ENCODE measurements at places on chromosomes 5 and 9.
A peak's percentile ranks its signal among the peaks of the same experiment; 100 is the strongest.

DNA sequence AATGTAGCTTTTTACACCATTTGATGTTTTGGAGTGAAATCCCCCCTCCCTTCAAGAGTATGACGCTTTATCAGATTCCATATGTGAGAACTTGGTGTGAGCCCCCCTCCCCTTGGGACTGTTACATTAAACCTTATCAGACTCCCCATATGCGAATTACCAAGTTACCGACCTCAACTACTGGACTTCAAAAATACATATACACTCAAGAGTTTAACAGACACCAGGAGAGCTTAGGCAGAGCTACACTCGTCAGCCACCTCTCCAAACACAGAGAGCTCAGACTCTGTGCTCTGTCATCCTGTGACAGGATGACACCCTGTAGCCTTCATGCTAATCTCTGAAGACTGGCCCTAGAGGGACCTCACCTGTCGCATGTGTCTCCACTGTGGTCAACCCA lies 50.2 kb downstream of the FAM114A2 start:
- DNase-seq, result no peak

DNA sequence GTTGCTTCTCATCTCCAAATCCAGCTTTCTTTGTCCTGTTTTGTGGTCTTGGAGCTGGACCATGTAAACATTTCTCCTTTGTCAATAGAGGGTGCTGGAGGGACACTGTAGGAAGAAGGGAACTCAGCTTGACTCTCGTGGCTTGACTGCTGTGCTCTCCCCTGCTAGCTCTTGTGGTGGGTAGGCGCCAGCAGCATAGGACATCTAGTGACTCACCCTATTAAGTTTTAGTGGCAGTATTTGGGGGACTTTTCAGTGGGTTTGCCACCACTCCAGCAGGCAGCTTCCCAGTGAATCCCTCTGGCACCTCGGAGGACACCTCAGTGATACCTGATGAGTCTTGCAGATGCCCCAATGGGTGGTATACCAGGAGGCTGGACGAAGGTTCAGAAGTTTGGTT lies 97.8 kb downstream of the TSSK1B start:
- DNase-seq, result peak; percentile 61

GRCh38 chr5:116444373-116445295 lies 130.0 kb downstream of the SEMA6A start:
- DNase-seq, result no peak

GRCh38 chr5:101942321-101942882 lies 353.7 kb downstream of the SLCO4C1 start:
- peak; percentile 46 for DNase-seq

DNA sequence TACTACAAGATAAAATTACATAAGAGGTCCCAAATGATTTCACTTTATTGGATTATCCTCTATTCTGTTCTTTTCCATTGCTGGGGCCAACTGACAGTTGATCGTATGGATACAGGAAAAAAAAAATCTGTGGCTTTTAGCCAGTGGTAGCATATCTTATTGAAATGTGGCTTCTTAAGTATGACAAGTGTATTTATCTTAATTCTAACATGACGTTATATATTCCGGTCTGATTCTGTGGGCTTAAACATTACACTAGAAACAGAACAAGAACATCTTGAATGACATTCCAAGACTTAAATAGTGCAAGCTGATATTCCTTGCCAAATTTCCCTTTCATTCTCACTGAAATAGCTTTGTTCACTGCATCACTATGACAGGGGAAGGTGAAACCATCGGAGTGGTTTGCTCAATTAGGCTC lies 117.9 kb downstream of the INSYN2B start:
- DNase-seq, result no peak

DNA sequence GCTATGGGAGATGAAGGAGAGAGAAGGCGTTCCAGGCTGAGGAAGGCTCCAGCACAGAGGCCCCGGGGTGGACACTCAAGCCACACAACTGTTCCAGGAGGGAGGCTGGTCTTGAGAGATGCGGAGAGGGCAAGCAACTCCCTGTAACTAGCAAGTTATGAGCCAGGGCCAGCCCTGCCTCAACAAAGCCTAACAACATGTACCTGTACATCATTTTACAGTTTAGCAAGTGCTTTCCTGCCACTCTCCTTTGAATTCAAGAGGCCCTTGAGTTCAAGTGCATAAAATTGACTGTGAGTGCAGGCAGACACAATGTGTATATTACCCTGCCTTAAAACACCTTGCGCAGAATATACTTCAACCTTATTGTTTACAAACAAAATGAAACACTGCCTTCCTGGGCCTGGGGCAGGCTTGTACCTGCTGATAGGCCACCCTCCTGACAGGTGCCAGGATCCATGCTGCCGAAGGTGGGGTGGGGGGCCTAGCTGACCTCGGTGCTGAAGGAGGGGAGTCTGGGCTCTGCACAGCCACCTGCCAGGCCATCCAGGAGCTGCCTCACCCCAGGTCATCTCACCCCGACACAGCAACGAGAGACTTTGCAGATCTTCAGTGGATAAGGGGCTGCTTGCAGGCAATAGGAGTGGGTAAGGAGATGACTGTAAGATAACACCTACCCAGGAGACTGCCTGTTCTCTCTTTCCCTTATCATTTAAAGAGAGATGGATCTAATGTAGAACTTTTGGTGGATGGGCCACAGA lies 80.0 kb downstream of the PPARGC1B start:
- DNase-seq, result no peak

DNA sequence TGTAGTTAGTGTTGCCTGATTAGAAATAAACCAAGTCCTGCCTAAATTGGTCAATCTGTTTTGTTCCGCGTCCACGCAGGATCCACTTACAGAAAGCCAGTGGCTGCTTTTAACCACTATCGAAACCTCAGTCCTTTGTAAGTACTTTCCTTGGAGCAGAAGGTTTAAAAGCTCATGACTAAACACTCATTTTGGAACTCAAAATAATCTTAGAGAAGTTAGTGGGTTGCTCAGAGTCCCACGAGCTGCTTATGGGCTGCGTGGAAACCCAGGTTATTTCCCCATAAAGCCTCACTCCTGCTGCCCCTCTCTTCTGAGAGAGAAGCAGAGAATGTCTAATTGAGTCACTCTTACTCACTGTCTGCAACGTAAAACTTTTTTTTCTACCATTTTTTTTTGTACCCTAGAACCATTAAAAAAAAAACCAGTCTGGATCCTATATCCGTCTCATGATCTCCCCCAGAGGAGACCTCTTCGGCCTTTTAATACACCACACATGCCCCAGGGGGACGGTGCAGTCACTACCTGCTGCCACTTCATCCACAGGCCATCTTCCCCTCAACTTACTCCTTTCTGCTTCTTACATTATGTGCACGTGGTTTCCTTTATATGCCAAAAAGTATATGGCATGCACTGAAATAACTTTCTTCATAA lies 7.6 kb downstream of the BASP1 start:
- DNase-seq, result no peak

Data from RPMI8226 (cell line).